Fibroblast of villous mesenchyme (primary cell): ENCODE measurements at places on chromosomes 7 and 10. TPM values are rescaled to one million over a fixed set of nuclear protein-coding genes. Genes with fewer than 3 reads are reported as not detected.

ZNF679 gene
- not detected in 2 replicates for total RNA-seq

BCAP29 gene
- 50.6 and 62.2 TPM in 2 replicates for total RNA-seq

DNA sequence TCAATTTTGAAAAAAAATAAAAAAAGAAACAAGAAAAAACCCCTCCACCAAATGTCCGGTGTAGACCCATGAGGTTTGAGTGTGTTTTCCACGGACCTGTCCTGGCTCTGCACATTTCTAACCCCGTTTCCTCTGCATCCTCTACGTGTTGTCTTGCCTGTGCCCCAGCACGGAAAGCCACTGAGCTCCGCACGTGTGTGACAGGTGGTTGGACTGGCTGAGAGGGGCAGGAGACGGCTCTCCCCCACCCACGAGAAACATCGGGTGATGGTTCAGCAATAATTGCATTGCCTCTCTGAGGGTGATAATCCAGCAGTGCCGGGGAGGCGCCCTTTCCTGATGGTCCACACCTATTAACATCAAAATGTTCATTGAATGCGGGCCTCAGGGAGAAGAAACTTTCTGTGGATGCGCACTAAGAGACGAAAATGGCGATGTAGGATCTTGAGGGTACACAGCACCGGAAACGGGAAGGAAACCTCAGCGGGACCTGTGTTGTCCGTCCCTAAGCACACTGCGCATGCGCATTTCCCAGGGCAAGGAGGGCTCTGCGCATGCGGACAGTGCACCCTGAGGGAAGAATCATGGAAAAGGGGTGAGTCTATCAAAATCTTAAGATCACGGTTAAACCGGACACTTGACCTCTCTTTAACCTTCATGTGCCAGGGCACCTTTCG is 470.1 kb upstream of the ADARB2 start:
- no peak for DNase-seq

APBB1IP gene
- total RNA-seq = 3.2 and 4.3 TPM in 2 replicates

DNA sequence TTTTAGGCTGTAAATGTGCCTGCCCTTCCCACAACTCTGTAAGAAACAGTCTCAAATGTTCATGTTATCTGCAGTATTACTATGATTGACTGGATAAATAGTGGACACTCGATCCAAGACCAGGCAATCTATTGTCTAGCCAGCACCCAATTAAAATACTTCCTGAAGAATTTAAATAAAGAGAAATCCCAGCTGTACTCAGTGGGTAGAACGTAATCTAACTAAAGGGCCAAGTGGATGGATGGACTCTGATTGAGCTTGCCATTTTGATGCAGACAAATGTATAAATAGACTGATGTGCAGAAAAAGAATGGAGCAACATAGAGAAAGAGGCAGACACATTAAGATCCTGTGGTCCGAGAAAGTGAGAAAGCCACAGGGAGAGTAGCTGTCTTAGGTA is 158.0 kb downstream of the IPMK start:
- no peak for DNase-seq

CLRN3 gene
- total RNA-seq = not detected in 2 replicates
